Heart left ventricle (tissue), 16 donors: ENCODE measurements at places on chromosomes 16 and 17.

DNA sequence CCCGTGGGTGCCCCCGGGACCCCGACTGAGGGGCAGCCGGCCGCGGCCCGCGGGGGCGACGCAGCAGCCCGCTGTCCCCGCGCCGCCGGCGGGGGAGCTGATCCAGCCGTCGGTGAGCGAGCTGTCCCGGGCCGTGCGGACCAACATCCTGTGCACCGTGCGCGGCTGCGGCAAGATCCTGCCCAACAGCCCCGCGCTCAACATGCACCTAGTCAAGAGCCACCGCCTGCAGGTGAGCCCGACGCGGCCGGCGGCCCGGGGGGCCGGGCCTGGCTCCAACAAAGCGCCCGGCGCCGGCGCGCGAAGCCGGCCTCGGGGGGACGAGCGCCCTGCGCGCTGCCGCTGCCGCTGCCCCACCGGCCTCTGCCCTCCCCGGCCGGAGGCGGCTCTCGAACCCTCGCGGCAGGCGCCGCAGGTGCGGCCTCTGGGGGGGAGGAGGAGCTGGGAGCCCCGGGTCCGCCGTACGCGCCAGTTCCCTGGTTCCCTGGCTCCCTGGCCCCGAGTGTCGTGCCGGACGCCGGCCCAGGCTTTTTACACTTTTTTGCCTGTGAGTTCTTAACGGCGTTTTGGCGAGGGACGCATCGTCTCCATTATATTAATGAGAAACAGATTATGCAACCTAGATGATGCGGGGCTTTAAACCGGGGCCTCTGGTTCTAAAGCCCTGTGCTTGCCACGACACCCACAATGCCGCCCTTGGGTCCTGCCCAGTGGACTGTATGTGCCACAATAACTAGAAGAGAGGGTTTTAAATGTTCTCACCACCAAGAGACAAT lies 521 bp downstream of the ATMIN start:
- no peaks in the 10 kb centered on the region for H3K4me1 ChIP-seq
- peak overlapping the region; percentile 82 for H3K4me3 ChIP-seq
- peak; percentile 31 for DNase-seq
- H3K36me3 ChIP-seq, result peaks cover 4% of the 10 kb centered on the region
- H3K27ac ChIP-seq, result peak overlapping the region; percentile 84
- no peaks in the 10 kb centered on the region for H3K27me3 ChIP-seq

DNA sequence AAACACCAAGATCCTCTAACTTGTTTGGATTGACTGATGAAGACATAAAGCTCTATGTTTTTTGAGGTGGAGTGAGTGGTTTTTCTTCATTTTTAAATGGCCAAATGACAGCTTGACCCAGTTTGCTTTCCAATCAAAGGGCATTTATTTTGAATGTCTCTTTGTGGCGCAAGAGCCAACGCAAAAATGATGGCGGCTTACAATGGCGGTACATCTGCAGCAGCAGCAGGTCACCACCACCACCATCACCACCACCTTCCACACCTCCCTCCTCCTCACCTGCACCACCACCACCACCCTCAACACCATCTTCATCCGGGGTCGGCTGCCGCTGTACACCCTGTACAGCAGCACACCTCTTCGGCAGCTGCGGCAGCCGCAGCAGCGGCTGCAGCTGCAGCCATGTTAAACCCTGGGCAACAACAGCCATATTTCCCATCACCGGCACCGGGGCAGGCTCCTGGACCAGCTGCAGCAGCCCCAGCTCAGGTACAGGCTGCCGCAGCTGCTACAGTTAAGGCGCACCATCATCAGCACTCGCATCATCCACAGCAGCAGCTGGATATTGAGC lies 329 bp downstream of the NLK start:
- peaks cover 56% of the 10 kb centered on the region for H3K4me1 ChIP-seq
- H3K27ac ChIP-seq, result no peak overlapping the region
- H3K4me3 ChIP-seq, result no peak overlapping the region
- no peak for DNase-seq
- no peaks in the 10 kb centered on the region for H3K27me3 ChIP-seq

- DNase-seq, result no peak
- H3K27me3 ChIP-seq, result no peaks in the 10 kb centered on the region
- H3K4me3 ChIP-seq, result no peak overlapping the region
Observed at GRCh38 chr17:75712446-75712845, 8.8 kb upstream of the ITGB4 start.

- DNase-seq, result no peak
- H3K4me3 ChIP-seq, result no peak overlapping the region
- H3K27ac ChIP-seq, result no peak overlapping the region
- peaks cover 4% of the 10 kb centered on the region for H3K4me1 ChIP-seq
- no peaks in the 10 kb centered on the region for H3K27me3 ChIP-seq
- peaks cover 9% of the 10 kb centered on the region for H3K36me3 ChIP-seq
Observed at GRCh38 chr17:39653662-39654331, 11.4 kb upstream of the TCAP start.

DNA sequence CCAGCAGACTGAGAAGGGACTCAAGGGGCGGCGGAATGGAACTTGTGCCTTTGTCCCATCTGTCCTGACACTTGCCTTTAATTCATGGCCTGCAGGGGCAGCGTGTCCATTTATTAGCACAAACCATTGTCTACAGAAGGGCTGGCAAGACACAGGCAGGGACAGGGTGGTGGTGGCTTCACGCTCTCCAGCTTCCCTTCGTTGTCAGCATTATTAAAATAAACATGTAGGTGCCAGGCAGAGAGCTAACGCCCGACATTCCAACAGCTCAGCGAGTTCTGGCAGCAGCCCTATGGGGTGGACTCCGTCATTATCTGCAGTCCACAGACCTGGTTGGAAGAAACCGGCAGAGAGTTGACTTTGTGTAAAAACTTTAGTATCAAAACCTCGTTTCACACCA lies 16.3 kb downstream of the DNAI2 start:
- no peak overlapping the region for H3K4me3 ChIP-seq
- no peaks in the 10 kb centered on the region for H3K36me3 ChIP-seq
- no peaks in the 10 kb centered on the region for H3K27me3 ChIP-seq
- H3K4me1 ChIP-seq, result no peaks in the 10 kb centered on the region
